CD4-positive, alpha-beta T cell treated with Interferon gamma for 1 hour (primary cell): ENCODE measurements at places on chromosomes 11 and 22.

DNA sequence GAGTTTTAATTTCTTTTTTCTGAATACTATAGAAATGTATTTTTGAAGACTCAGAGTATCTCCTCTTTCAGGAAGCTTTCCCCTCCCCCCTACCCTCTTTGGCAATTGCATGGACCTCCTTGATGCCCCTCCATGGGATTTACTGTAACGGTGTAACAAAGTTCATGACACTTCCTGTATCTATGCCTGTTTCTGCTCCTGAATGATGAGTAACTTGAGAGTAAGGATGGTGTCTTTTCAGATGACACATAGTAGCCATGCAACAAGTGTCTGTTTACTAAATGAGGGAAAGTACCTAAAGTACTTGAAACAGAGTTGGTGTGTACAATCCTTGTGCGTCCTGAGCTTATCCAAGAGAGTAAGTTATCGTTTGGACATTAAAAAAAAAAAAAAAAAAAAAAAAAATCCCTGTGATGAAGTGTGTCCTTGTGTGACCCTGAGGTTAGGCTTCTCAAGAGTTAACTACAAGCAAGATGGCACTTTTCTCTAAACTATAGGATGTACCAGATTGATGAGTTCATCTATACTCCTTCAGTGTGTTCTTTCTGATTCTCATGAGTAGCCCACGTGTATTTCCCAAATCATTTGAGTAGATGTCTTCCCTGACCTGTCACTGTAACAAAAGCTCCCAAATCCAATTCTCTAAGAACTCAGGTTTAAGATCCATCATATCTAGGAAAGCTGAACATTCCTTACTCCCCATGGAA, 7.4 kb downstream of the ETS1 start:
- DNase-seq = no peak

GRCh38 chr11:122163053-122163819, 47.2 kb upstream of the BLID start:
- DNase-seq = no peak

GRCh38 chr11:2446590-2447252, 1.9 kb downstream of the KCNQ1 start:
- DNase-seq = peak; percentile 31

- DNase-seq = no peak
These were observed 329.1 kb downstream of the TMEM135 start for GRCh38 chr11:87366763-87367405.

DNA sequence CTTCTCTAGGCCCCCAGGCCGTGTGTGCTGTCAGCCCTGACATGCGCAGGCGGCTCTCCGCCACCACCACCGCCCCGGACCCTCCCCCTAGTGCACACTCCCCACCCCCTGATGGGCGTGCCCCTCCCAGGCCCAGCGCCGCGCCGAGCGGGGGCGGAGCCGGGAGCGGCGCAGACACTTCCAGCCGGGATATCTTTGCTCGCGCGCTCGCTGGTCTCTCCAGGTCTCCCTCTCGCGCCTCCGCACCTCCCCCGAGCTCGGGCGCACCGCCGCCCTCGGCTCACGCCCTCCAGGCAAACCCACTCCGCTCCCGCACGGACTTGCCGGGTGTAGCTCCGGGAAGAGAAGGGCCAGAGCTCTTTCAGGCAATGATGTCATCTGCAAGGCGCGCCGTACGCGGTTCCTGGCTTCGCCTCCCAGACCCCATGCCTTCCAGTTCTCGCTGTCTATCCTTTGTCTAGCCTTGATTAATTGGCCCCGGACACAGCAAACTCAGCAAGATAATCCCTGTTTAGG, at the start of gene SCN3B:
Gene SCN3B (minus strand): TSS at position 59 of the 516 bp plus-strand sequence. CDS start 823 bp downstream, outside the sequence.
- no peak for DNase-seq

DNA sequence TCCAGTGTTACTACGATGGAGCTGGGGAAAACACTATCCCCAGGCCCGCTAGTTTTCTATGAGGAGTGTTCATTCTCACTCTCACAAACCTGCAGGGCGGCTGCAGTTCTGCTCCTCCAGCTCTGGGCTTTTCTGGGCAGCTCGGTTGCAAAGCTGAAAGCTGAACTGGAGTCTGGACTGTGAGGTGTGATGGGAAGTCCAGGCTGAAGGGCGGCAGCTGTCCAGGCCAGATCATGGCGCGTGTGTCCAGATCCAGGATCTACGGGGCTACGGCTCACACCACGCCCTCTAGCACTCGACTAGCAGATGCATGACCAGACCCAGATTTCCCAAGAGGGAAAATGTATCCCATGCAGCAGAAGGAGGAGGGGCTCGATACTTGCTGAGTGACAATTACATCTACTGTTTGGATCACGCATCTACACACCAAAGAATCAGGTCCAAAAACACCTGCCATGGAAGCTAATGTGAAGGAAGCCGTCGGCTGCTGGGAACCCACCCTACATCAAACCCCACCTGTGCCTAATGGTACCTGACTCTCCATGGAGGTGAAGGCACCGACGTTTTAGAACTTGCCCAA, 555.0 kb downstream of the BRD1 start:
- DNase-seq = no peak

DNA sequence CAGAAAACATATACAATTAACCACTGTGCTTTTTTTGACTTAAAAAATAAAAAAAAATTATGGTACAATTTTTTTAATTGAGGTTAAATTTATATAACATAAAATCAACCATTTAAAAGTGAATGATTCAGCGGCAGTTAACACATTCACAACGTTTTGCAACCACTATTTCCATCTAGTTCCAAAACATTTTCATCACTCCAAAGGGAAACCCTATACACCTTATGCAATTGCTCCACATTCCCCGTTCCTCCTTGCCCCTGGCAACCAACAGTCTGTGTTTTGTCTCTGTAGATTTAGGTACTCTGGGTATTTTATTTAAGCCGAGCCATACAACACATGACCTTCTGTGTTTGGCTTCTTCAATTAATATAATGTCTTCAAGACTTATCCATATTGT, 15.3 kb downstream of the DDI1 start:
- DNase-seq = no peak

- DNase-seq = no peak
These were observed 26.7 kb downstream of the SYT9 start for GRCh38 chr11:7278314-7278917.

- no peak for DNase-seq
These were observed 102.6 kb downstream of the ALX4 start for GRCh38 chr11:44207292-44207691.

GRCh38 chr11:17286332-17286731, 9.8 kb downstream of the NUCB2 start:
- no peak for DNase-seq

DNA sequence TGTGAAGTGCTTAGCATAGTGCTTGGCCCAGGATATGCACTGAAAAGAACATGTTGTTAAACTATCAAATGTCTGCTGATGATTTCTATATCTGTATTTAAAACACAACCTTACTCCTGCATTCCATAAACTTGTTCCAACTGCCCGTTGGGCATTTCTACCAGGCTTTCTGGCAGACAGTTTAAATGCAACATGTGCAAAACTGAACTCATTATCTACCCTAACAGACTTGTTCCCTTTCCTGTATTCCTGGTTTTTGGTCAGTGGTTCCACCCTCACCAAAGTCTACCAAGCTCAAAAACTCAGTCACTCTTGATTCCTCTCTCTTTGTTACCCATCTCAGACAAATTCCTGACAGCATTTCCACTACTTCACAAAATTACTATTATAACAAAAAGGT, 6.5 kb upstream of the RAB38 start:
- DNase-seq = no peak

GRCh38 chr11:95068549-95068948, 1.8 kb downstream of the SRSF8 start:
- DNase-seq = peak; percentile 79

- DNase-seq = no peak
These were observed 82.4 kb upstream of the CRTAM start for GRCh38 chr11:122755941-122756340.

DNA sequence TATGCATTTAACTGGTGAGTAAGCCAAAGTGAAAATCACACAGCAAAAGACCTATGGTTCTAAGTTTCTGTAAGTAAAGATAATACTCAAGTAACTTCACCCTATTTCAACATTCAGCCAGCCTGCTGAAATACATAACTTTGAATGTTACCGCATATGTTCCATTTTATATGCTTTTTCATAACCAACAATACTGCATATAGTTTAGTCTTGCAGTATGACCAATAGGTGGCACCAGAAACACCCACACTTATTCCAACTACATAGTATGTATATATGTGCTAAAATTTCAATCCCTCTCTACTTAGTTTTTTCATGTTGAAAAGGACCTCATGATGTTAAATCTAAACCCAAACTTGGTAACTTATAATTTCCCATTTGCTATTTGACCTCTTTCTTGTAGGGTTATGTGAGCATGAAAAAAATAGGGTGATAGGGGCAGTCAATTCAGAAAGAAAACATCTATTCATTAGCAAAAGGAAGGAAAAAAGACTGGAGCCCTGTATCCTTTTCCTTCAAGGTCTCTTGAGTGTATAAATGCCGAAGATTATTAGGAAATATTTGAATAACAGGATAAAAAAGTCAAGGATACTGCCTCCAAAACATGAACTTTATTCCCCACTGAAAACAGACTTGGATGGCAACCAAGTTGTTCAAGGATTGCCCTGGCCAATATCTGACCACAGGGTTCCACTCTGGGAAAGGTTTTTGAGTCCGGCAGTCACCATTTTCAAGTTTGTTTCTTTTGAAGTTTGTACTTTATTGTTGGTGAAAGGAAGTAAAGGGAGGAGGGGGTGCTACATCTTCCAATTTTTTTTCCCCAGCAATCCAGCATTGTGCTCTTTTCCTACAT, 23.8 kb upstream of the FZD4 start:
- no peak for DNase-seq

GRCh38 chr11:24082860-24083259, 414.0 kb upstream of the LUZP2 start:
- DNase-seq = no peak

- DNase-seq = no peak
These were observed 104.5 kb downstream of the CHST1 start for GRCh38 chr11:45560913-45561281.

DNA sequence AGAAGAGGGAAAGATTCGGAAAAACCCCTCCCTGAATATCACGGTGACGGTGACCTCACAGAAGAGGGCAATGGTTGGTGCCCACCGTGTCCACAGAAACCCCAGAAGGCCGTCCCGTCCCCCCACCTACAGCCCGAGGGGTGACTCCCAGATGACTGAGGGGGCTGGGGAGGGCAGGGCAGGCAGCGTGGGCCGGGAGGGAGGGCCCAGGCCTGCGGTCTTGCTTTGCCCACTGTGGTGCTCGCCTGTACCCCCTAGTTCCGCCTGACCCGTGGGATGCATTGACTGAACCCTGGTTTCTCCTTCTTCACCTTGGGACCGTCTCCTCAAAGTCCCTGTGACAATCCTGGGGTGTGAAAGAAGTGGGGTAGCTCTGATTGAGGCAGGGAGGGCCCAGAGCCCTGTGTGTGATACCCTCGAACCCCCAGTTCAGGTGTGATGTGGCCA, 526.7 kb downstream of the BRD1 start:
- no peak for DNase-seq

DNA sequence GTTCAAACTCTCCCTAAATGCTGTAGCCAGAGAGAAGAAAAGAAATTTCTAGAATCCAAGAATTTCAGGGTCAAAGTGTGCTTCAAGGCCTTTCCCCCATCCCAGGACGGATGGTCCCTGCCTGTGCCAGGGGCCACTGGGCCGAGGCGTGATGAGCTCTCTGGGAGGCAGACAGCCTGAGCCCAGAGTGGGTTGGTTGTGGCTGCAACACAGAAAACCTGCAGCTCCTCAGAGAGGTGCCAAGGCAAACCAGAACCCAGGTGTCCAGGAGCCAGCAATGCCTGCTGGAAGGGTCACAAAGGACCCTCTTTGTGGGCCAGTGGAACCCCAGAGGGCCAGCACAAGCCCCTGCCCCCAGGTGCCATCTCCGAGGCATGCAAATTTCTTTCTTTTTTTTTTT, 2.6 kb upstream of the APOL6 start:
- DNase-seq = no peak

DNA sequence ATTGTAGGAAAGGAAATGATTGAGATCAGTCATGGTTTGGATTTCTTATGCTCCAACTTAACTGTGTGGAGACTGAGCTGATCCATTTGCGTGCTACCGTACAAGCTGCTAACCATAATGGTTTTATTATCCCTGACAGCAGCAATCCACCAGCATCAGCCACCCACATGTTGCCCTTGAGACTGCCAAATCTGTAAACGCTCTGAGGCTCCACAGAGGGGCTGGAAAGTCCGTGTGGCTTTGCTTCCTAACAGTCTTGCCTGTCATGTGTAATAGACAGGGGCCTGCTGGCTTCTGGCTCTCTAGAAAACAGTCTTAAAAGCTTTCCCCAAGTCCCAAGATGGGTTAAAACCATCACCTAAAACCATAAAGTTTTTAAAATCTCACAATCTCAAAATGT, 30.1 kb downstream of the ATG16L2 start:
- DNase-seq = no peak

DNA sequence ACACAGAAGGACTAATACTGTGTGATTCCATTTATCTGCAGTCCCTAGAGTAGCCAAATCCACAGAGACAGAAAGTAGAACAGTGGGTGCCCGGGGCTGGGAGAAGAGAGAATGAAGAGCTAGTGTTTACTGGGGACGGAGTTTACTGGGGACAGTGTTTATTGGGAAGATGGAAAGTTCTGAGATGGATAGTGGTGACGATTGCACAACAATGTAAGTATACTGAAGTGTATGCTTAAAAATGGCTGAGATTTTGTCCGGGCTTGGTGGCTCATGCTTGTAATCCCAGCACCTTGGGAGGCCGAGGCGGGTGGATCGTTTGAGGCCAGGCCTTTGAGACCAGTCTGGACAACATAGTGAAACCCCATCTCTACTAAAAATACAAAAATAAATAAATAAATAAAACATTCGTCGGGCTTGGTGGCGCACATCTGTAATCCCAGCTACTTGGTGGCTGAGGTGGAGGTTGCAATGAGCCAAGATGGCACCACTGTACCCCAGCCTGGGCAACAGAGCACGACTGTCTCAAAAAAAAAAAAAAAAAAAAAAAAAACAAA, 132.4 kb downstream of the CTTN start:
- no peak for DNase-seq

- DNase-seq = no peak
These were observed 29.5 kb upstream of the FTH1 start for GRCh38 chr11:61996933-61997332.

DNA sequence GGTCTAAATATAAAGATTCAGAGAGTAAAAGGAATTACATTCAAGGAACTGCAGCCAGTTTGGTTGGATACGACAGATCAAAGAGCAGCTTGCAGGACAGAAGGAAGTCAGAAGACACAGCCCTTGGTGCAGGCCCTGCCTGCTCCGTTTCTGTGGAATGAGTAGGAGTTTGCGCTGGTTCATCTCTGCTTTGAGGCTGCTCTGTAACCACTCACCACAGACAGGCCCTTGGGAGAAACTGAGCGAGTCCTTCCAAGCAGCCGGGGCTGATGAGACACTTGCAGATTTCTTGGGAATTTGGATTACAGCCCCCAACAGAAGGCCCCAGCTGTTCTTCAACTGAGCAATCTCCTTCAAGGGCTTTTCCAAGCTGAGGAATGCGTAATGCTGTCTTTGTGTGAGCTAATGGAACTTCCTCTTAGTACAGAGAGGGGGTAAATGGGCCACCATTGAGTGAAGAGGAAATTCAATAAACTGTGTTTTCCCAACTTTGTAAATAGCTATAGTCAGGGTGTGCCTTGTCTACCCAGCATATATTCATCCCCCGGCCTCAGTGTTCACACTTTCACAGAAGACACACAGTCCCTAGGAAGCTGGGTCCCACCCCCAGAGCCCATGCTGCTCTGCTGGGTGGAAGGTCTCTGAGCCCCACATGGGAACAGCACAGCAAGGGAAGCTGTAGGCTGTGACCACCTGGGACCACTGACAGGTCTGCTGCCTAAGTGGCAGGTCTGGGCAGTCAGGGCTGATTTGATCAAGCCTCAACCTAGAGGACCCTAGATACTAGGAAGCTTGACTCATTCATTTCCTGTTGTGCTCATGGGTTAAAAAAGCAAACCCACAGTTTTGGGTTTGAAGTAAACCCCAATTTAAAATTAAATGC, 16.6 kb downstream of the IL10RA start:
- peak; percentile 45 for DNase-seq
